ENCODE measurements at places on chromosomes 4 and X.

DNA sequence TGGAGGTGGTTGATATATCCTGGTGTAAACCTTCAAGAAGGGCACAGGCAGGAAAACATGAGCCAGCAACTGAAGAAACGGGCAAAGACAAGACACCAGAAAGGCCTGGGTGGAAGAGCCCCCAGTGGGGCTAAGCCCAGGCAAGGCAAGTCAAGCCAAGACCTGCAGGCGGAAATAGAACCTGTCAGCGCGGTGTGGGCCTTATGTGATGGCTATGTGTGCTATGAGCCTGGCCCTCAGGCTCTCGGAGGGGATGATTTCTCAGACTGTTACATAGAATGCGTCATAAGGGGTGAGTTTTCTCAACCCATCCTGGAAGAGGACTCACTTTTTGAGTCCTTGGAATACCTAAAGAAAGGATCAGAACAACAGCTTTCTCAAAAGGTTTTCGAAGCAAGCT, 7.2 kb downstream of the ZFP42 start:
- DNase-seq, result no peak

- DNase-seq, result peak; percentile 16
These were observed 288.6 kb upstream of the LDB2 start for GRCh38 chr4:17187003-17187402.

DNA sequence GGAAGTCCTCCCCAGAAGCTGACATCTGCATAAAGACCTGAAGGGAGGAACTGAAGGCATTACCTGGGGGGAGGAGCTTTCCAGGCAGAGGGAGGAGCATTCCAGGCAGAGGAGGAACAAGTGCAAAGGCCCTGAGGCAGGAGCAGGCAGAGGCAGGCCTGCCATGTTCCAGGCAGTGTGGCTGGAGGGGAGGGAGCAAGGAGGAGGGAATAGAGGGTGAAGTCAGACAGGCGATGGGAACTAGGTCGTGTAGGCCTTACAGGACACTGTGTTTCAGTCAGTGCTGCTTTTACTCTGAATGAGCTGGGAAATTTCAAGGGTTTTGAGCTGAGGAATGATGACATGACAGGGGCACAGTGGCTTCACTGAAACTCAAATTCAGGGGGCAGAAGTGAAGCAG, 292.7 kb downstream of the BCOR start:
- DNase-seq, result no peak

- no peak for DNase-seq
These were observed 338.5 kb downstream of the SPOCK3 start for GRCh38 chr4:166895771-166896170.

DNA sequence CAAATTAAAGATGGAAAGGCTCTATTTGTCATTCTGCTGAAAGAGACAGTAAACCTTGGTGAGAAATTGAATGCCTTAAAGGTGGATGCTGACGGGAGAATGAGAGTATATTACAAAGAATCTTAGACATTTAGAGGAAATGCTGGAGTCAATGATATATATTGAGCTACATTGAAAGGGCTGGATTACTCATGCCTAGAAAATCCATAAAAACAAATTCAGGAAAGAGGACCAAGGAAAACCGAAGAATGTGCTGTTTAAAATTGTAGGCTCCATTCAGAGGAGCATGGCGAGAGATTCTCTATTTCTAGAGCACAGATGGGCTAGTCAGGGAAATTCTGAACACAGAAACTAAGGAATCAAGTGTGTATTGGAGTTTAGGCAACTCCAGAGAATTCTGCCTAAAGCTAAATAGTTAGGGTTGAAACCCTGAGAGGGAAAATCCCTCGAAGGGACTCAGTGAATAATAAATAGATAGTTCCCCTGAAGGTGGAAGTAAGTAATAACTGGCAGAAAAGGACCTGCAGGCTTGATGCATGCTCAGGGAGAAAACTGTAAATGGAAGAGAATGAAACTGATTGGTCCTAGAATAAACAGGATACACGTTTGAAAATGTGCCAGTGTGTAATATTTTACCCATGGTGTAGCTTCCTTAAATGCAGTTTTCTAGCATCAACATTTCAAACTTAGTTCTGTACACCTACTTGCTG, 1532.4 kb upstream of the TENM3 start:
- peak; percentile 53 for DNase-seq

GRCh38 chrX:54049801-54050200, 5.5 kb upstream of the PHF8 start:
- DNase-seq, result no peak

- no peak for DNase-seq
These were observed 81.3 kb upstream of the LIMCH1 start for GRCh38 chr4:41456559-41457101.

All from fibroblast of skin of right biceps (primary cell).